Stimulated activated CD8-positive, alpha-beta memory T cell treated with anti-CD3 and anti-CD28 coated beads, Interleukin-4, amount 100 ng/mL, for 48 hours (primary cell): ENCODE measurements at places on chromosomes 12 and 14.

- DNase-seq, result no peak
These were observed 390.4 kb upstream of the USP15 start for GRCh38 chr12:61869796-61870195.

GRCh38 chr14:55356913-55357312 is 54.7 kb downstream of the ATG14 start:
- no peak for DNase-seq

GRCh38 chr12:58079806-58080205 is 138.4 kb downstream of the ATP23 start:
- DNase-seq, result no peak

- peak; percentile 45 for DNase-seq
These were observed 234.6 kb downstream of the PCNX1 start for GRCh38 chr14:71141701-71142374.

DNA sequence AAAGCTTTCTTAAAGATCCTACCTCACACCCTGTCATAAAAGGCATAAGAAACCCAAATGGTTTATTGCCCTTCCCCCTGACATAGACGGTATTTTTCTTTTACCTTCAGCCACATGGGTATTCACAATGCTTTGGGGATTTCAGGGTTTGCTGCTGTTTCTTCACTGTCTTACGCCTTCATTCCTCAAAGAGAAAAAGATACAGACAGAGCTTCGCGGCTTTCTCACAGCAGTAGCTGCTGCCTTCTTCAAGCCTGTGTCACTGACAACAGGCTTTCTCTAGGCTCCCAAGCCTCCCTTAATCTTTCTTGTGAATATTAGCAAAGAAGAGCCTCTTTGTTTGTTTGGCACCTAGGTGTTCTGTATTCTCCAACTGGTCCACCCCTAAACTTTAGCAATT is 197.4 kb upstream of the ARID2 start:
- no peak for DNase-seq

GRCh38 chr12:112096667-112097066 is 11.9 kb downstream of the NAA25 start:
- no peak for DNase-seq

DNA sequence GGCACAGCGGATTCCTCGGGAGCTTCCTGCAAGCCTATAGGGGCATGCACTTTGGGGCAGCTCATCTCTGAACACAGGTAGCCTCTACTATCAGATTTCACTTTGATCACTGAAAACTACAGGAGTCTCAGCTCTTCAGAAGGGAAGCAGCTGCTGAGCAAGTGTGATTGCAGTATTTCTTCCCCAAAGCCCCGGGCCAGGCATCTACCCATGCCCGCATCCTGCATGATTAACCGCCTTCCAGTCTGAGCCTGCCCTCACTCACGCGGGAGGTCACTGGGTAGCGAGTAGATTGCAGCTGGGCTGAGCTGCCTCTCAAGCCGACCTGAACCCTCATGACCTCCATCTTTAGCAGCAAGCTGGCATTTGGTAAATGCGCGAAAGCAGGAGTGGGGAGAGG is 334.7 kb downstream of the DPF3 start:
- DNase-seq, result no peak

GRCh38 chr12:78181544-78182162 is 351.0 kb downstream of the NAV3 start:
- DNase-seq, result no peak

- no peak for DNase-seq
These were observed 339.0 kb downstream of the FUT8 start for GRCh38 chr14:65751510-65751909.

DNA sequence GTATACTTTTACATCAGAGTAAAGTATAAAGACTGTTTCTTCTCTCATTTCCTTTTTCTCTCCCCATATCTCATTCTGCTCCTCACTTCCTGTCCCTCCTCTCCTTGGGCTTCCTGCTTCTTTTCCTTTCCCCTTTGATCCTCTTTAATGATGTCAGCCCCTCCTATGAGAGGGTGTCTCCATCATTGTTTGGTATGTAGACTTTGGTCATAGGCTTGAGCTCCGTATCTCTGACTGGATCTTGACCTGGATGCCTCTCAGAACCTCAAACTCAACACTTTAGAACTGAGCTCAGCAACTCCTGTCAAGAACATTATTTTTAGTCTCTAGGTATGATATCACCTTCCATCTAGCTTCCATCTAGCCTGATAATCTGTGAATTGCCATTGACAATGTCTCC is 50.3 kb downstream of the AKAP6 start:
- DNase-seq, result no peak

DNA sequence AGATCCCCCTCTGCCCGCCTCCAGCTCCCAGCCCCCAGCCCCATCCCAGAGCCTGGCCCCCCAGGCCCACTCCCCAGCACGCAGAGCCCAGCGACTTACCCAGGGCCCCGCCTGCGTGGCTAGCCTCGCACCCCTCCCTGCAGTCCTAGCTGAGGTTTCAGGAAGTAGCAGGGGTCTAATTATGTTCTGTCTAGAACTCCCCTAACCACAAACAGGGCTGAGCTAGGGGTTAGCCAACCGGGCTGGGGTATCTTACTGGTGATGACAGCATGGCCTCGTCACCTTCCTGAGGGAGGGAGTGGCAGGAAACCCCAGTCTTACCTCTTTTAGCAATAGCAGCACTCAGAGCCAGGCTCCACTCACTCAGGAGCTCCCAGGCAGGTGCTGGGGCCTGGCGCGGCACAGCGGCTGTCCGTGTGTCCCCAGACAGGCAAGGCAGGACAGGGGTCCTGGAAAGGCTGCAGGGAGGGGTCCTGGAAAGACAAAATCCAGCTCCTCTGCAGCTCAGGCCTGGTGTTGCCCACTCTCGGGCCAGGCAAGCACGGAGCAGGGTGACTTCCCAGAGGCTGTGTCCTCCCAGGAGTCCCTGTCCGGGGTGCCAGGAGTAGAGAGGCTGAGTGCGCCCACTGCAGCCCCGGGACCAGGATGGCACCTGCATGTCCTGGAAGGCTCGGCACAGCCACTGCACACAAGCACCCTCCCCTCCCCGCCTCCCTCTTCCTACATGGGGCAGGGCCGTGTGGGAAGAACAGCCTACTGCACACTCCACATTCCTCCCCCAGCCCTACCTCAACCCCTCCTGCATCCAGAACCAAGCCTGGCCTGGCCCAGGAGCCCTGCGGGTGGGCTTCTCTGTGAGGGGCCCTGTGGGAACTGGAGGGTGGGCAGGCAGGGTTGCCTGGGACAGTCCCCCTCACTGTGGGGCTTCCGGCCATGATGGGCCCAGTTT is at the start of gene GPR132:
Gene GPR132 (minus strand): TSS at position 151 of the 949 bp plus-strand sequence. CDS start 10,010 bp downstream, outside the sequence.
- DNase-seq, result peak; percentile 88

- no peak for DNase-seq
These were observed 17.4 kb downstream of the FOXN3 start for GRCh38 chr14:89399594-89400068.

GRCh38 chr14:96978525-96979272 is 181.5 kb downstream of the VRK1 start:
- DNase-seq, result no peak

DNA sequence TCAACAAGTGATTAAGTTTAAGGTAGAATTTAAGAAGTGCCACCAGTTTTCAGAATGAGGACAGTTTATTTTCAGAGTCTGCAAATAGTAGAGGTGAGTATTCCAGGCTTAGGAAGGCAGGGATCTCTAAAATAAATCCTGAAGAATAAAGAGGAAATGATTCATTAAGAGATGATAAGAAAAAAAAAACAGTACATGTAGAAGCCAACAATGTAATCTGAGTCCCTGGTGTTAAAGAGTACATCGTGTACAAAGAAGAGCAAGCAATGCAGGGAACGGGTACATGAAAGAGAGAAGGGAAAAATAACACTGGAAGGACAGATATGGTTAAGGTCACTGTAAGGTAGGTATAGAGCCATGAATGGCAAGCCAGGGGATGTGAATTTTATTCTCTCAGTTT is 95.2 kb upstream of the FOXG1 start:
- DNase-seq, result no peak

DNA sequence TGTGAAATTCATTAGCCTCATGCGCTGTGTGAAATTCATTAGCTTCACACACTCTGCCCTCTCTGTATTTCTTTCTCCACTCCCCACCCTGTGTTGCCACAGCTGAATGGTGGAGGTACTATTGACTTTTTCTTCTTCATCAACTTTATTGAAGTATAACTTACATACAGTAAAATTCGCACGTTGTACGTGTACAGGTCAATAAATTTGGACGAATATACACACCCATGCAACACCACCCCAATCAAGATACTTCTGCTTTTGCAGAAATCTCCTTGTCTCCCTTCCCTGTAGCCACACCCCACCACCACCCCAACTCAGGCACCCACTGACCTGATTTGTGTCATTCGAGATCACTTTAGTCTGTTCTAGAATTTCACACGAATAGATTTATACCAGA is 51.8 kb downstream of the FBXL14 start:
- DNase-seq, result no peak

DNA sequence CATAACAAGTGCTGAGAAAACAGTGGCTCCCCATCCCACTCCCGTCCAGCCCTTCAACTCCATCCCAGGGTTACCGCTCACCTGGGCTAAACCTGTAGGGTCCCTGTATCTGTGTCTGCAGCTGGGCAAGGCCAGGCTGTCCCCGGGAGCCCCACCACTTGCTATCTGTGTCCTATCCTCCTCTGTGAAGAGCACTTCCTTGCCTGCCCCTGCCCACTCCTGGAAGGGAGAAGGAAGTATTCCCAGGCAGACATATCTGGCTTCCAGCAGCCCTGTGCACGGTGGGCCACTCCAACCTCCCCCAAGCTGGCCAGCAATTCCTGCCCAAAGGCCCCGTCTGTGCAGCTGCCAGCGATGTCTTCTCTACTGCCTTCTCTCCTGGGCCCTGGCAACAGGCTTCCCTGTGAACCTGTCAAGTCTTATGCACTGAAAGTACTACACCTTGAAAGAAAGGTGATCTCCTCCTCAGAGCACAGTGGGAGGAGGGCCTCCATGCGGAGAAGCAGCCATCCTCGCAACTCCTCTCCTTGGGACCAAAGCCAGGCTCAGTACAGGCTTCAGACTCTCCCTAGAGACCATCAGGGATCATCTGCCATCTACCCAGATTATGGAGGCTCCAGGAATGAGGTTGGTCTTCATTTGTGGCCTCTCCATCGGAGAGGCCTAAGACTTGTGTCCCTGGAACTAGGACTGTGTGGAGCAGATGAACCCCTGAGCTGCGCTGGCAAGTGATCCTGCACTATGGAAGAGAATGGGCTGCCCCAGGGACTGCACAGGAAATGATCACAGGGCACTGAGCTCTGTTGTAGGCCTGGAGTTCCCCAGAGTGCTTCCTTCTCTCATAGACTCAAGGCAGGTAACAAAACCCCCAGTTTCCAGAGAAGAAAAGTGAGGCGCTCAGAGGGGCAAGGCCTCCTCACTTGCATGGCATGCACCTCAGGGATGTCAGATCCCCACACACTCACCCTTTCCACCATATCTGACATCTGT is 663.6 kb downstream of the BCL11B start:
- DNase-seq, result no peak

- no peak for DNase-seq
These were observed 353 bp upstream of the PTPRR start for GRCh38 chr12:70920891-70921290.

DNA sequence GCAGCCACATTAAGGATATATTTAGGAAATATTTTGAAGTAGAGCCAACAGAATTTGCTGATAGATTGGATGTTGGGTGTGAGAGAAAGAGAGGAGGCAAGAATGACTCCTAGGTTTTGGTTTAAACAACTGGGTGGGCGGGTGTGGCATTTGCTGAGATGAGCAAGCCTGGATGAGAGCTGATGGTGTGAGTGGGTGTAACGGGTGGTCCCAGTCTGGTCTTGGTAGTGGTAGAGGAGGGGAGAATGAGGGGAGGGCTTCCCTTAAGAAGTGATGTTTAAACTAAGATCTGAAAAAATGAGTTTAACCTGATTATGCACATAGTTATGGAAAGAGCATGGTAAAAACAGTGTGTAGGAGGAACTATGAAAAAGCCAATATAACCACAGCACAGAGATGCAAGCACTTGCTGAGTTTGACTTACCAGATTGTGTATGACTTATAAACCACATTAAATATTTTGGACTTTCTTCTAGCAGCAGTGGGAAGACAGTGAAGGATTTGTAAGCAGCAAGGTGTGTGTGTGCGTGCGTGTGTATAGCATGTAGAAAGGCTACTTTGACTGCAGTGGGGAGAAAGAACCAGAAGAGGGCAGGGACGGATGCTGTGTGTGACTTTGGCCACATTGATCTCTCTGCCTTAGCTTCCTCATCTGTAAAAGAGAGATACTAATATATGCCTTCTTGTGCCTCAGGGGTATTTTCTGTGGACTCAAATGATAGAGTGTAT is 139.7 kb downstream of the PRIMA1 start:
- peak; percentile 48 for DNase-seq

DNA sequence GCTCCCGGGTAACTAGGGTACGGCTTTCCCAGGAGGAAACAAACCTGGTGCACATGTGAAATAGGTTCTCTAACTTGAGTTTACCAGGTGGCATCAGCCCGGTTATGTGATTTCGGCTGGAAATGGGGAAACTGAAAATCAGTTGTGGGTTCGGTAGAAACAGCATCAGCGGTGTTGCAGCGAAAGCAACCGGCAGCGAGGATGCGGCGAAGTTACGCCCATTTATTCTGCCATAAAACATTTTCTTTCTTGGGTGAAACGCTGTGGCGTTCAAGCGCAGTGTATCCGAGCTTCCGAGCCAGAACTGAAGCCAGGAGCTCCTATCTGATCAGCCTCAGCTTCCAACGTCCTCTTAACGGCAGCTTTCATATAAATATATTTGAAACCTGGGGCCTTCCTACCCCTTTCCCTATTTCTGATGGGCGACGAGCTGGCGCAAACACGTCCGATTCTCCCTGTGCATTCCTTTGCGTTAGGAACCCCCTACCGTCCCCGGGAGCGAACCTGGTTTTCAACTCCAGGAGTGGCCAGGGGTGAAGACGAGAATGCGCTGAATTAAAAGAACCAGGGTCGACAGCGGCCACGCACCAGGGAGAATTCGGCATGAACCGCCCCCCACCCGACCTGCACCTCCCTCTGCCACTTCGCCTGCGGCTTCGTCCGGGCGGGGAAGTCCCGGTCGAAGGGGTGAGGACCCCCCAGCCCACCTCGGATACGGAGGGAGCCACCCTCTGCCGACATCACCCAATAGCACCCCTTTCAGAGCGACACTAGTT is 1.6 kb downstream of the DPF3 start:
- peak; percentile 39 for DNase-seq

- no peak for DNase-seq
These were observed 93.0 kb downstream of the ALX1 start for GRCh38 chr12:85373045-85373444.

DNA sequence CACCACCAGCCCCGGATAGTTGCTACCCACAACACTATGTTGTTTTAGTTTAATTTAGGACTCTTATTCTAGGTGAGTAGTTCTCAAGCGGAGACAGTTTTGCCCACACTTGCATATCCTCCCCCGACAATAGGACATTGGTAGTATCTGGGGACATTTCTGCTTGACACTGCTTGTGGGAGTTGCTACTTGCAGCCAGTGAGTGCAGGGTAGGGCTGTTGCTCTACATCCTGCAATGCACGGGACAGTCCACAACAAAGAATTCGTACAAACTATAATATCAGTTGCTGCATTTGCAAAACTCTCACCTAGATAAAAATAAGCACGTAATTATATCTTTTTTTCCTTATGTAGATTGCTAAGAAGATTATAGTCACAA is 111.8 kb upstream of the DNM1L start:
- DNase-seq, result no peak
